NCI-H1048 (cell line): ENCODE measurements at places on chromosomes 12 and 14.

GRCh38 chr14:51341338-51341737 lies 101.3 kb downstream of the TMX1 start:
- no peak for DNase-seq

DNA sequence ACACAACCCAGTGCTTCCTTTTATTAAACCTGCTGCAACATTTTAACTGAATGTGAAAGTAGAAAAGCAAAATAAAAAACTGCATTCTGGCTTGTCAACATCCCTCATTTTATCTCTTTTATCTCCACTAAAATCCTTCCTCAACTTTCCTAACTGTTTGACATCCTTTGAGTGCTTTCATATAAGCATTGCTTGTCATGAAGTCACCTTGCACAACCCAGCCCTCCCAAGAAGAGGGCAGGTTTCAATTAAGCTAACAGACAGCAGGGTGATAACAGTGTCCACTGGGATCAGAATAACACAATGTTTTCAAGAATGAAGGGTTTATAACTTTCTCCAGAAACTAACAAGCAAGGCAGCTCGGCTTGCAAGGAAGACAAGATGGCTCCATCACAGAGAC lies 16.3 kb upstream of the TSPAN8 start:
- no peak for DNase-seq

- DNase-seq, result no peak
These were observed 184.5 kb downstream of the AKAP6 start for GRCh38 chr14:32513571-32514009.

DNA sequence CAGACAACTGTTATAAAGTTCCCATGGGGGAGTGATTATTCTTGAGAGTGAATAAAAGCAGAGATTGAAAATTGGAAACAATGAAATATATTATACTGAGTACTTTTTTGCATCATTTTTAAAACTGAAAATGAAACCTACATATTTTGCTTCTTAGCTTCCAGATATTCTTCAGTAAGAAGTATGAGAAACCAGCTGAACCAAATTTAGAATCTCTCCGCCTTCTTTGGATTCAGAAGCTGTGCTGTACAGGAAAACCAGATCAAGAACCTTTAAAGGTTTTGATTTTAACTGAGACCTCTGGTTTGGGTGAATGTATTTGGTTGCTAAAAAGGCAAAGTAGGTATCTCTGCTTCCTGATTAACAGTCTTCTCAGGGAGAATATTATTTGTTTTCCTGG lies 109.4 kb downstream of the AKAP6 start:
- DNase-seq, result no peak

GRCh38 chr14:33702293-33702692 lies 248.6 kb downstream of the EGLN3 start:
- DNase-seq, result no peak

DNA sequence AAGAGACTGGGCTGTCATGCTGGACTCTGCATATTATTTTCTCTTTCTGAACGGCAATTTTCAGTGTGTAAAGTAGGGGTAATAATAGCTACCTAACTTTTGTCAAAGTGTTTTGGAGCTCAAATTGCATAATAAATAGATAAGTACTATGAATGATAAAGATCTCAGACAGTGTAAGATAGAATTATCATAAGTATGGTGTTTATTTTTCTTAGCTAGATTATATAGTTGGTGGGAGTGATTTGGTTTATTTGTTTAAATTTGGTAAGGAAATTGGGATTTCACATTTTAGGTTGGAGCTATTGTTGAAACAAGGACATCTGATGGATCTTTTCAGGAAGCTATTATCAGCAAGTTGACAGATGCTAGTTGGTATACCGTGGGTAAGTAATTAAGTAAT lies 7.4 kb downstream of the ARID4A start:
- DNase-seq, result no peak

GRCh38 chr12:116595186-116595585 lies 36.0 kb downstream of the MAP1LC3B2 start:
- DNase-seq, result no peak

- DNase-seq, result no peak
These were observed 8.4 kb upstream of the PPP4R4 start for GRCh38 chr14:94165744-94166143.
